Activated naive CD4-positive, alpha-beta T cell treated with Interleukin-2 at 50 U/mL for 16 hours (primary cell): ENCODE measurements at places on chromosomes 2 and 18.

DNA sequence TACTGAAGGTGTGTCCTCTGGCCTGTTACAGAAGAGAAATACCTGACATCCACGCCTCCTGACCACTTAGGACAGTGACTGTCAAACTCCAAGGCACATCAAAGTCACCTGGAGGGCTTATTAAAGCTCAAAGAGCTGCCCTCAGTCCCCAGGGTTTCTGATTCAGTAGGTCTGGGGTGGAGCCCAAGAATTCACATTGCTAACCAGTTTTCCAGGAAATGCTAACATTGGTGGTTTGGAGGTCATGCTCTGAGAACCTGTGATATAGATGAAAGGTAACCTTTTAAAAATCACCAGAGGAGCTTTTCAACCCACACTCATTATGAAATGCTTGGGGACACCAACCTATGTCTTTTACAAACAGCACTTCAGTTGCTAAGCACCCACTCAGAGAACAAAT, 172.3 kb downstream of the ALK start:
- no peak for DNase-seq

DNA sequence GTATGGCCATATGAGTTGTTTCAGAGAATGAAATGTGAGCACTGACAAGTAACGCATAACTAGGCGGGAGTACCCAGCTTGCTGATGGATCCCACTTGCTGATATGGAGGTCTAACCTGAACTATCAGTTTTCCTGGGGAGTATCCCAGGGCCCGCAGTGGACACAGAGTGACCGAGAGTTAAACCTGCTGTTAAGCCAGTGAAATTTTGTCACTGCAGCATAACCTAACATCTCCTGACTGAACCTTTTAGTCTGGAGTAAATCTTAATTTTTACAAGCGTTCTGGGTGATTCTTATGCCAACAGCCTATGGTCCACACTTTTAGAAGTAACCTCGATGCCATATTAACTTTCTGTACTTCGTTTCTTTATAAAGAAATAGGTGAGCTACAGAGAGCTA, 54.4 kb downstream of the TGFA start:
- no peak for DNase-seq

DNA sequence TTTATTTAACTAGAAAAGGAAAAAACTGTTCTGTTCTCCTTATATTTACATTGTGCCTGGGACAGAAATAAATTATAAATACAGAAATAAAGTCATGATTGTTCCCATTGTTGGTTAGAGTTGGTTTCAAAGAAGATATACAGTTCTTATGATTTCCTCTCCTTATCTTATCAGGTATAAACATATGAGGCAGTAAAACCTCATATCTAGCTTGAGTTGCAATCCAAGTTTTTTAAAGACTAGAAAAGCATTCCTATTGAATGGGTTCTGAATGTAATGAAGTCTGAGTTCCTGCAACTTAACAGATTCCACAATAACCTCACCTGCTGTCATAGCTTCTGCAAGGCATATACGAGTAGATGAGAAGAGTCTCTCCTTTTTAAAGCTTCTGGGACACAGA, 114.7 kb upstream of the CAVIN2 start:
- no peak for DNase-seq

- DNase-seq: no peak
Observed at GRCh38 chr2:36561237-36561944, 36.6 kb downstream of the FEZ2 start.

GRCh38 chr2:54577944-54578647, 122.0 kb downstream of the SPTBN1 start:
- no peak for DNase-seq

DNA sequence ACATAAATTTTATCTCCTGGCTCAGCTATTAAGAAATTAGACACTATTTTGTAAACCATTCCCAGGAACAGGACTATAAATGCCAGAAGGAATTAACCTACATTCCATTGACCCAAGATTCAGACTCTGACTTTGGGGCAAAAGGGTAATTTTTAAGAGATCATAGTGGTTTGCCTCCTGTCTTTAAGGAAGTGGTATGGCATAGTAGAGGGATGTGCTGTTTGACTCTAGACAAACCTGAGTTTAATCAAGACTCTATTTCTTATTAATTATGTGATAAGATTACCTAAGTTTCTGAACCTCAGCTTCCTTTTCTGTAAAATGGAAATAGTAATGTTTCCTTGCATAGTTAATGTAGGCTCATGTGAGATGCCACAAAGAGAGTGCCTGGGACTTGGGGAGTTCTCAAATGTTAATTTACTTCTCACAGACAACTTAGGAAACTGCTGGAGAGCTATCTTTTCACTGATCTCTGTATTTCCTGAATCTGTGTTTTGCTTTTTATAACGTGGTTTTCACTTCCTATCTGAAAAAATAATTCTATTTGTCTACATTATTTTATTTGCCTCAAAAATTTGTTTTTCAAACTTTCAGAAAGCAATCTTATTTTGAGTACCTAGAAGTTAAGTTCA, 11.9 kb upstream of the SLC40A1 start:
- DNase-seq: no peak

DNA sequence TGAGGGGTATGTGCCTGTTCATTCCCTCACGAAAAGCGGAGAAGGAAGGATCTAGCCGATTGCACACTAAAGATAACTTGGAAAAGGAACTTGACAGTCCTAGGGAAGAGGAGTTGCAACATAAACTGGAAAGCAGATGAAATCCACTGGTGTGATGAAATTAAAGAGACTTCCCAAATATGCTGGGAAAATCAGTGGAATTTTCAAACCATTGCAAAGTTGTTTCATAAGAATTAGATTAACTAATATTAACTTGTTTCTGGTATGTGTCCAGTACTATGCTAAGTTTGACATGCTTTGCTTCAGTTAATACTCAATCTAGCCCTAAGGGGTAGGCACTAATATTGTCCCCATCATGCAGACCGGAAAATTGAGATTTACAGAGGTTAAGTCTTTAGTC, 222.7 kb downstream of the IKZF2 start:
- DNase-seq: no peak

GRCh38 chr2:64128943-64129391, 15.3 kb downstream of the PELI1 start:
- DNase-seq: no peak

DNA sequence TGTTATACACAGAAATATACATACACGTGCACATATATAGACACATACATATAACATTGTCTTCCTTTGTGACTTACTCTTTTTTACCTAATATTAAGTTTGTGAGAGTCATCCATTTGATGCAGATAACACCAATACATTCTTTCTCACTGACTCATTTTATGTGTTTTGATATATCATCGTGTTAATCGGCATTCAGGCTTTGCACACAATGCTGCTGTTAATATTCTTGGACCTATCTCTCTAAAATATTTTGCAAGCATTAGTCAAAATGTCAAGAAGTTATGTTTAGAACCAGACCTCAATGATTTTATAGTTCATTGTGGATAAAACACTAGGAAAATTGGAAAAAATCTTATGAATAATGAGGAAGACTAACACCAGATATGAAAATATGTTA, 441.1 kb downstream of the LRATD1 start:
- DNase-seq: no peak

- DNase-seq: peak; percentile 74
Observed at GRCh38 chr2:204072443-204073324, 136.1 kb downstream of the ICOS start.

- no peak for DNase-seq
Observed at GRCh38 chr2:86223927-86224560, 24.8 kb downstream of the MRPL35 start.

GRCh38 chr2:443741-444140, 155.8 kb upstream of the ALKAL2 start:
- no peak for DNase-seq

DNA sequence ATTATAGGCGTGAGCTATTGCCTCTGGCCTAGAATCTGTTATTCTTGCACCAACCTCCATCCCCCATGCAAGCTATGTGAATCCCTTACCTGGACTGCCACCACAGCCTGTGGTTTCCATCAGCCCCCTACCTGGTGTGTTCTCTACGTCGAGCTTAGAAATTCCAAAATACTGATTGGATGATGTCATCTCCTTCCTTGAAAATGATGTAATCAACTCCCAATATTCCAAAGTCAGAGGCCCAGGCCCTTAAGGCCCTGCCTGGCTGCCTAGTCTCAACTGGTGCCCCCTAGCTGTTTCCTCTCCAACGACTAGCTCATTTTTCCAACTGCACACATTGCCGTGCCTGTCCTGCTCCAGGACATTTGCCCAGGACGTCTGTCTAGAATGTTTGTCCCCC, 41.3 kb upstream of the GBX2 start:
- DNase-seq: no peak

DNA sequence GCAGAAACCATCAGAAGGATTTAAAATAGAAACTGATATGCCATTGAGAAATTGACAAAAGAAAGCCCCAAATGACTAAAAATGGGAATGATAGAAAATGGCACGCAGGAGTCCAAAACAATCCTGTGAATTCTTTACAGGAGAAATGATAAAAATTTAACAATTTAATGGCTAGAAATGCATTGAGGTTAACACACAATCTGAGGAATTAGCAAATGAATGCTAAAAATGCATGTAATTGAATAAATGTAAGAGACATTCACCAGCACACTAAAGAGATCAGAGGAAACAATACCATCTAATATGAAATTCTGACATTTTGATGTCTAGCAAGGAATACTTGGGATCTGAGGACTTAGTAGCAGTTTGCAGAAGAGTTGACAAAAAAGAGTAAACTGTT, 37.0 kb downstream of the MARCHF4 start:
- DNase-seq: no peak

DNA sequence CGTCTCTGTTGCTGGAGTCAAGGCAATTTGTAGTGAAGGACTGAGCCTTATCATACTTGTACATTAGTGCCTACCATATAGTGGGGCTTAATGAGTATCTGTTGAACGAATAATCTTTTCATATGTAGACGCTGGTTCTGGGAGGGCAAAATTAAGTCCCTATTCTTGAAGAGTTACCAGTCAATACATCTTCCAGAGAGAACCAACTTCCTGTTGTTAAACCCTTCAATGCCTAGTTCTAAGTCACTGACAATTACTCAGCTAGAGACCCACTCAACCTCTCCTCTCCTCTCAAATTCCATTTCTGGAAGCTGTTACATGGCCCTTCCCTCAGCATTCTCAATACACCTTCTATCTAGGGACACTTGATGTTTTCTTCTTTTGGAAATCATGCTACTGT, 1.1 kb upstream of the MOB4 start:
- DNase-seq: no peak

GRCh38 chr2:134282629-134283400, 28.9 kb downstream of the MGAT5 start:
- DNase-seq: peak; percentile 56

DNA sequence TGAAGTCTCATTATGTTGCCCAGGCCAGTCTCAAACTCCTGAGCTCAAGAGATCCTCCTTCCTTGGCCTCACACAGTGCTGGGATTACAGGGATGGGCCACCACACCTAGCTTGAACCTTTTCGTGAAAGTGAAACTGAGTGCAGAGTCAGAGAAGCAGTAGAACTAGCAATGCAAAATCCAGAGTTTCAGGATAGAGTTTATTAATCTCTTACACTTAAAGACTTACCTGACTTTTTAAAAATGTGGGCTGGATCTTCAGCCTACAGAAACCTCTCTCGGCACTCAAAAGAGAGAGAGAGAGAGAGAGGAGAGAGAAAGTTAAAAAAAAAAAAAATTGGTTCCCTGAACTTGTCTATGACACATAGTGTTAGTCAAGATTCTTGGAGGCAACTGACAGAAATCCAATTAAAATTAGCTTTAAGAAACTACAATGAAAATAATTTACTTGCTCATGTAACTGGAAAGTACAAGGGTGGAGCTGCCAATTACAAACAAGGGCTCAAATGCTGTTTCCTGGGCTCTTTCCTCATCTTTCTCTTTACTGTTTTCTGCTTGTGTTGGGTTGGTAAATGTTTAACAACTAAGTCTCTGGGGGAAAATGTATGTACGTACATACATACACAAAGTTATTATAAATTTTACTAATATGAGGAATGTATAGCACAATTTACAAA, 98.1 kb upstream of the CERS6 start:
- DNase-seq: no peak

DNA sequence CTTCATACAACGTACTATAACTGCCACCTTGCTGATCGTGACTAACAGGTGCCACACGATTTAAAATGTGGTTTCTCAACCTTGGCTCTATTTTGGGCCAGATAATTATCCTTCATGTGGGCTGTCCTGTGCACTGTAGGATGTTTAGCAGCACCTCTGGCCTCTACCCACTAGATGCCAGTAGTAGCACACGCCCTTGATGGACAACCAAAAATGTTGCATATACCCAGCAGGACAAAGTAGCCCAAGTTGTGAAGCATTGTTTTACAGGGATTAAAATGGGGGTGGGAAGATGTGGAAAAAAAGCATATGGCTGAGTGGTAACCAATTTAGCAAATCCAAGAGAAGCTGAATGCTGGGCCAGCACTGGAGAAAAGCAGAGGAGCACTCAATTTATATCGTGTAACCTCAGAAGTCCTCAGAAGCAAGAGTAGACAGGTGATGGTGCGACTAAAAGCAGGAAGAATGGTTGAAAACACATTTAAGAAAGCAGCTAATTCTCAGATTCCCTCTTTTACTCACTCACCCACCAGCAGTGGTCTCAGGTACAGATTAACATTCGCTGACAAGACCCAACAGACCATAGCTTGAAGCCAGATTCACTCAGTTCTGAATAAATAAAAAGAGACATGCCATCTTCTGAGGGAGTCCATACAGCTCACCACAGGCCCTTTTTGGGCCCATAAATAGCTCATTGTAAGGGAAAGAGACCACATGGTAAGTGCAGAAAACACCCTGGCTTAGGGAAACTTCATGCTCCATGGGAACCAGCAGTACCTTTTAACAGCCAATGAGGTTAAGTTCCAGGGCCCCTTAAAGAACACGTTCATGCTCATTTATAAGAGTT, 50.6 kb downstream of the RAPH1 start:
- DNase-seq: peak; percentile 45

- DNase-seq: no peak
Observed at GRCh38 chr2:235810252-235810651, 316.4 kb downstream of the AGAP1 start.

- no peak for DNase-seq
Observed at GRCh38 chr2:240498171-240498957, 59.4 kb downstream of the ANKMY1 start.

DNA sequence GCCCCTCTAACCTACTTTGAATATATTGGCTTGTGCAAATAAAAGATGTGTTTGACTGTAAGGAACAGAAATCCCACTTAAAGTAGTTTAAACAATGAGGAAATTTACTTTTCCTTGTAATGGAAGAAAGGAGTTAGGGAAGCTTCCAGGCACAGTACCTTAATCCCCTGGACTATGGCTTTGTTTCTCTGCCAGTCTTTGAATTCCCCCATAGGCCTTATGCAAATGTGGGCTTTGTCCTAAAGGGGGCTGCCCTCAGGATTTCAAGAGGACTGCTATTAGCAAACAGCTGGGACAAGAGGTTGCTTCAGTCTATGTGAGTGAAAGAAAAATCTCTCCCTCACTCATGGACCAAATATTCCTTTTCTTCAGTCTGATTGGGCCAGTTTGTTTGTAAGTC, 255.1 kb upstream of the THSD7B start:
- DNase-seq: no peak

DNA sequence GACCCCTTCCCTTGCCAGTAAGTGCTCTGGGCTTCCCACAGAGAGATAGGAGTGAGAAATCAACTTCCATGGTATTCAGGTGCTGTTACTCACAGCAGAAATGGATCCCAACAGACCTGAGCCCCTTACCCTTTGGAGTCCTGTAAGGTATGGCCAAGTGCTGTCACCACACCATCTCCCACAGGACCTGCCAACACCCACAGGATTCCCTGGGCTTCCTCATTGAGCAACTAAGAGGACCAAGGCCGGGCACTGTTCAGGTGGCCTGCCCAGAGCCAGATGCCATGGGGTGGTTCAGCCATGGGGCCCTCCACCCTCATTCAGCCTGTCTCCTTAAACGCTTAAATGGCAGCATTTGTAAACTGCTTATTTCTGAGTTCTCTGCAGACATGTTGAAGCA, 166.2 kb downstream of the TRIM43 start:
- no peak for DNase-seq
